ENCODE measurements at places on chromosomes 7 and 10.

DNA sequence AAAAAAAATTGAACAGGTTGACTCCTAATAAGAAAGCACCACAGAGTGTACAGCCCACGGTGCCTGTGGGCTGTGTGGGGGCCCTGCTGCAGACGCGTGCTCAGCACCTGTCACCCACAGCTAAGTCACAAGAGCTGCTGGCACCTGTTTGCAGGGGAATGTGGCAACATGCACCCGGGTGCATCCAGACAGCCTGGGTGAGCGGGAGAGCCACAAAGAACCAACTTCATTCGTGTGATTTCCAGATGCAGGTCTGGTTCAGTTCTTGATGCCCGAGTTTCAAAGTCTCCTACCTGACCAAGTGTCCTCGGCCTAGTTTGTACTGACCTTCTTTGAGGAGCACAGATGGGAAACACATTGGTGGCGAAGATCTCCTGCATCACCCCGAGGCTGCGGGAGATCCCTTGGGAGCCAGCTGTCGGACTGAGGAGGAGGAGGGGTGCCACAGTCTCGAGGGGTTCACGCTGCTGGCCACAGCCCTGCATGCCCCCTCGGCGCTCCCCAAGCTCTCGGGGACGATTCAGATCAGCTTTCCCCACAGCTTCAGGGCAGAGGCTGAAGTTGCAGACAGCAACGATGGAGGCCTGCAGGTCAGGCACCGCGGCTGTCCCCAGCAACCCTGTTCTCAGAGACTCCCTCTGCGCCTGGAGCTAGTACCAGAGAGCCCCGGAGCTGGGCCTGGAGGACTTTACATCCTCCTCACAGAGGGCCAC is 35.3 kb downstream of the AMZ1 start:
- no peak for DNase-seq

GRCh38 chr10:15703151-15703880 is 16.4 kb downstream of the ITGA8 start:
- no peak for DNase-seq

- no peak for DNase-seq
These were observed 41.1 kb downstream of the RASGEF1A start for GRCh38 chr10:43225787-43226153.

- DNase-seq = no peak
These were observed 84.7 kb downstream of the AUTS2 start for GRCh38 chr7:69683002-69683401.

GRCh38 chr7:158837790-158838637 is 8.7 kb upstream of the ESYT2 start:
- DNase-seq = peak; percentile 78

DNA sequence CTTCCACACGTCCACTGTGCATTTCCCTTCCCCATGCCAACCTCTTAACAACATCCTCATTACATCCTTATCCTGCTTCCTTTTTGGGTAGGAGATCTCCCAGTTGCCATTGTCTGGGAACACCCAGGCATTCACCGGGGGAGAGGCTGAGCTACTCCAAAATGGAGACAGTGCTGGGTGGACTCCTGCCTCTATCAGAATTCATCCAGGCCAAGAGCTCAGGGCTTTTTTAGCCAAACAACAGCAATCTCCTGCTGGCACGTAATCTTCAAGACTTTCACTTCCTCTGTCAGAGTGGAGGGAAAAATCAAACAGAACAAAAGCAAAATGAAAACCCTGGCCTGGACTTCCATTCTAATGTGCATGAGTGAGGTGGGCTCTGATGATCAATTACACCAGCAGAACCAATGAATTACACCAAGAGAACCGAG is 245.0 kb downstream of the PRPF18 start:
- DNase-seq = no peak

GRCh38 chr7:92835851-92836488 is 403 bp downstream of the CDK6 start:
- no peak for DNase-seq
